Fibroblast of skin of left quadriceps (primary cell): ENCODE measurements at places on chromosomes 7 and 10.

DNA sequence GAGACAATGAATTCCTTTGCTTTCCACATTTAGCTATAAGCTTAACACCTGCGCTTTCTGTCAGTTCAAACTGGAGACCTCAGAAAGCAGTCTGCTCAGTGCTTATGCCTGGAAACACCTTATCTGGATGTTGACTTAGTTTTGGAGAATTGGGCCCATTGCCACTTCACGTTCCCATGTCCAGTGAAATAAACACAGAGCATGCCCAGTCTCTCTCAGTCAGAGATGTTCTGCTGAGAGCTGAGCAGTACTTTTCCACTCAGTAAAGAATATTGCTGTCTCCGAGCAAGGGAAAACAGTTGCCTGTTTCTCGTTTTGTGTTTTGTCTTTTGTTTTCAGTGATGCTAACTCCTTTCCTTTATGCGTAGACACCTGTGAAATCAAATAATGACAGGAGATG lies 83.2 kb upstream of the PRR15 start:
- no peak for DNase-seq

DNA sequence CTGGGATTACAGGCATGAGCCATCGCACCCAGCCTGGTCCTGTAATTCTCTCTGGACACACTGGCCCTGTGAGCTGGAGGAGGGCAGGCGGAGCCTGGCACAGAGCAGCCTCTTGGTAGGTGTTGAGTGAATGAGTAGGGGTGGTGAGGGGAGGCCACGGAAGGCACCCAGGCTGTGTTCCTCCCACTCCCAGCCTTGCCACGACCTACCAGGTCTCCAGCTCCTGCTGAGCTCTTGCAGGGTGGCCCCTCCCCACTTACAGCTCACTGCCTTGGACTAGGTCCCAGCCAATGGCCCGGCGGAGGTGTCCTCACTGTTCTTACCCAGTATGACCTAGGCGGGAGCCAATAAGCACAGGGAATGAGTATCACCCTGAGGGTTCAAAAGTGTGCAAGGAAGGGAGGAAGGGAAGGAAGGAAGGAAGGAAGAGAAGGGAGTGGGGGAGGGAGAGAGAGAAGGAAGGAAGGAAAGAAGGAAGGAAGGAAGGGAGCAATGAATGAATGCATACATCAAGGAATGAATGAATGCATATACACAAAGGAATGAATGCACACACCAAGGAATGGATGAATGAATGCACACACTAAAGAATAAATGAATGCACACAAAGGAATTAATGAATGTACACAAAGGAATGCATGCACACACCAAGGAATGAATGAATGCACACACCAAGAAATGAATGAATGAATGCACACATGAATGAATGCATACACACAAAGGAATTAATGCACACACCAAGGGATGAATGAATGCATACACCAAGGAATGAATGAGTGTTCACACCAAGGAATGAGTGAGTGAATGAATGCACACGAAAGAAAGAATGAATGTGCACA lies 45.5 kb downstream of the GTF2IRD1 start:
- no peak for DNase-seq

- DNase-seq: no peak
These were observed 18.2 kb downstream of the NT5C3A start for GRCh38 chr7:33044401-33044718.

DNA sequence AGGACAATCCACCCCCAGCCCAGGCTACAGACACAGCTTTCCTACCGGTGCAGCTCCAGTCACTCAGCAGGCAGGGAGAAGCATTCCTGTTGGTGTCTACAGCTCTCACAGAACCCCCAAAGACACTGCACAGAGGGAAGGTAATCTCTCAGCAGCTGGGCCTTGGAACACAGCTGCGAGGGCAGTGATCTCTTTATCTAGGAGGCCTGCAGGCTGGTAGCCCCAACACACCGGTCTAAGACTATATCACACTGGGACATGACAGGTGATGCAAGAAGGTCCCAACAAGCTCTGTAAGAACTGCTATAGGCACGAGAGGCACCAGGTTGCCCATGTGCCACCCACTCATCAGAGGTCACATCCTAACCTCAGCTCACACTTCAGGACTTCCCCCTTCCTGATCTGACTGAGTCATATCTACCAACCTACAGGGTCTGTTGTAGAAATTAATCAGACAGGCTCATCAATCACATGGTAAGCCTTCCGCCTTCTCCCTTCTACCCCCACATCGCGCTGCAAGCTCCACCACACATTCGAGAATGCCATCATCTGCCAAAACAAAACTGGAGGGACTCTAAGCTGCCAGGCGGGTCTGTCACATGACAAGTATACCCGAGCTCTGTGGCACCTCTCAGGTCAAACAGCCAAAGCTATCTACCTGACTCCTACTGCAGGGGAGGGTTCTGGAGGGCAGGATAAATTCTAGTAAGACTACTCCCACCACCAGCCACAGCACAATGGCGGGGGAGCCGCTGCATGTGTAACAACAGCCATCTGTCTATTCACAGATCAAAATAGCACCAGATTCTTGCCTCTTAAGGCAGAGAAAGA lies 26.1 kb downstream of the FAM53B start:
- DNase-seq: no peak

DNA sequence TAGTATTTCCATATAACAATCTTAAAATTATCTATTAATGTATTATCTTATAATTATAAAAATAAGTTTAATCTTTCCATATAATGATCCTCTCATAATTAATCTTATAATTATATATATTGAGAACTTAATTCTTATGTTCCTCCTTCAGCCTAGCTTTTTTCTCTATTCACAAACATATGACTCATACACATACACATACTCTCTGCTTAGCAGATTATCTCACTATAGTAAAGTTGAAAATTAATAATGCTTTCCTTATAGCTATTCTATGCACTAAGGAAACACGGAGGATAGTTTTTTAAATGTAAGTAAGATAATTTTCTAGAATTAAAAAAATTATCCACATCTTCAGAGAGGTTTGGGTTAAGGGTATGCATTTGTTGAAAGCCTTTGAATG lies 47.7 kb upstream of the ITGB8 start:
- DNase-seq: no peak

DNA sequence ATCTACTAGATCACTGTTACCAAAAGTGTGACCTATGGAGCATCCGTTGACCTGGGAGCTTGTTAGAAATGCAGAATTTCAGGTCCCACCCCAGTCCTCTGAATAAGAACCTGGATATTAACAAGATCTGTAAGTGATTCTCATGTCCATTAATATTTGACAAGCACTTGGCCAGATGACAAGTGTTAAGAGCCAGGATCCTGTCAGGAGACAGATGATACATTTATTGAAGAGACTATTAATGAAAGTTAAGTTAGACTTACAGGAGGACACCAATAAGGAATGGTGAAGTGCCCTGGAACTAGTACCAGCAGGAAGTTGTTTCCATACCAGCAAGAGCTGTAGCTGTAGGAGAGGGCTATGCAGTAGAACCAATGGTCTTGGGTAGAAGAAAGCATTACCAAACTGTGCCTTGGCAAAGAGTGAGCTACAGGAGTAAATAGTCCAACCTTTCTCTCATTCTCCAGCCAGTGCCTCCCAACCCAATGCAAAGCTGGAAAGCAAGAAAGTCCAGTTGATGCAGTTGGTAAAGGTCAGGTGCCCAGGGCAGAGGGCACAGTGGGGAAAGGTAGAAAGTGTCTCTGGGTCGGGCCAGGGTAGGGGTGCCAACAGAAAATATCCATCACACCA lies 35.3 kb upstream of the ADD3 start:
- DNase-seq: no peak

- no peak for DNase-seq
These were observed 106.4 kb downstream of the TAX1BP1 start for GRCh38 chr7:27846388-27846787.

DNA sequence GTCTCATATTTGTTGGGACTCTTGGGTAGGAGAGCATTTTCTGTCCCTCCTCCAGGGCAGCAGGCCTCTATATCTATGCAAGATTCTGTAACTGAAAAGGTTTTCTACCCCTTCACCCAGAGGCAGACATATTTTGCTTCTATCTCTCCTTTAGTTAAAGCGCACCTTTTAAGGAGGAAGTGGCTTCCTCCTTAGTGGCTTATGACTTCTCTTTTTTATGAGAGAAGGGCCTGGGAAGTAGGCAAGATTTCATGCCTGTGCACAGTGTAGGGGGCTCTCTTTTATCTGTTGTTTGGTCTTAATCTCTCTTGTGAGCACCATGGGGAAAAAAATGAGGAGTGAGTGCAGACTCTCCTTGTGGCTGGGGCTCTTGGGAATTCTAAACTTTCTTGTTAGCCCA lies 122.1 kb downstream of the LRMDA start:
- DNase-seq: no peak
